OCI-M1 (cell line): ENCODE measurements at places on chromosomes 3 and 15.

GRCh38 chr3:190305406-190305805, 16.8 kb downstream of the CLDN1 start:
- DNase-seq, result no peak

DNA sequence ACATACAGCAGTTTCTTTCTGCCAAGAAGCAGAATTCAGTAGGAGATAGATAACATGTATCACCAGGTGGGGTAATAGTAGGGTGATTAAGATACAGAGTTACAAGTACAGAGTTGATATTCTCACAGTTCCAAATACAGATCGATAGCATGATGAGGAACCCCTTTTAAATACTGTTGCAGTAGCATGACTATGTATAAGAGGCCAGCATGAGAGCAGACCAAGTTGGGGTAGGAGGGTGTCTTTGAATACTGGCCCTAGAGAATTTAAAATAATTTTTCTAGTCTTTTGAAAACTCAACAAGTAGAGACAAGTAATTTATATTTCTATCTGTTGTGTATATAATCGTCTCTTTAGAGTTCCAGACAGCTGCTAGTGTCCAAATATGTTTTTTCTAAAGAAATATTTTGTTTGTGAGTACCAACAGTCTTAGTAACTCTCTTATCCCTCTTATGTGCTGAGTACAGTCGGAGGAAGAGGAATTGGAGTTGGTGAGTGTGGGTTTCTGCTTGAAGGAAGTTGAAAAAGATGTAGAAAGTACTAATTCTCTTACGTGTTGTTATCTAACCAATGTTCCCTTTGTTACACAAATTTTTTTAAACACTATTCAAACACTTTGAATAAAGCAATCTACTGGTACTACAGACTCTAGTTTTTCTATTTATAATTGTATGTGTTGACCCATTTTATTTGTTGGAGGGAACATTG, 30.2 kb downstream of the LYSMD4 start:
- peak; percentile 83 for DNase-seq

- DNase-seq, result no peak
Observed at GRCh38 chr3:39050029-39050428, 1.7 kb downstream of the SCN11A start.

DNA sequence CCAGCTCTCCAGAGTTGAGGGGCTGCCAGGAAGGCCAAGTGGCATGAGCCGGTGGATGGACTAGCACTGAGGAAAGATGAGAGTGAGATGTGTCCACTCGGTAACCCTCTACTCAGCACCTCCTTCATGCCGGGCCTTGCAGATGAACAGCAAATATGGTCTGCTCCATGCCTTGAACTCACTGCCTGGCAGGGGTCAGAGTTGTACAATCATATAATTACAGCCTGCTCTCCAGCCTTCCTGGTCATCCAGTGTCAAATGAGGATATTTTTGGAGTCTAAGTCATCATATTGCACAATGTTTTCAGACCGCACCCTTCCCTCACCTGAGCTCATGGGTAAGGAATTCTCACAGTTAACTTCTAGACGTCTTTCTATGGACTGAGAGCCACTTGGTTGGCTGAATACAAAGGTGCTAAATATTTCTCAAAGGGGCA, 4.9 kb downstream of the MGLL start:
- DNase-seq, result no peak

DNA sequence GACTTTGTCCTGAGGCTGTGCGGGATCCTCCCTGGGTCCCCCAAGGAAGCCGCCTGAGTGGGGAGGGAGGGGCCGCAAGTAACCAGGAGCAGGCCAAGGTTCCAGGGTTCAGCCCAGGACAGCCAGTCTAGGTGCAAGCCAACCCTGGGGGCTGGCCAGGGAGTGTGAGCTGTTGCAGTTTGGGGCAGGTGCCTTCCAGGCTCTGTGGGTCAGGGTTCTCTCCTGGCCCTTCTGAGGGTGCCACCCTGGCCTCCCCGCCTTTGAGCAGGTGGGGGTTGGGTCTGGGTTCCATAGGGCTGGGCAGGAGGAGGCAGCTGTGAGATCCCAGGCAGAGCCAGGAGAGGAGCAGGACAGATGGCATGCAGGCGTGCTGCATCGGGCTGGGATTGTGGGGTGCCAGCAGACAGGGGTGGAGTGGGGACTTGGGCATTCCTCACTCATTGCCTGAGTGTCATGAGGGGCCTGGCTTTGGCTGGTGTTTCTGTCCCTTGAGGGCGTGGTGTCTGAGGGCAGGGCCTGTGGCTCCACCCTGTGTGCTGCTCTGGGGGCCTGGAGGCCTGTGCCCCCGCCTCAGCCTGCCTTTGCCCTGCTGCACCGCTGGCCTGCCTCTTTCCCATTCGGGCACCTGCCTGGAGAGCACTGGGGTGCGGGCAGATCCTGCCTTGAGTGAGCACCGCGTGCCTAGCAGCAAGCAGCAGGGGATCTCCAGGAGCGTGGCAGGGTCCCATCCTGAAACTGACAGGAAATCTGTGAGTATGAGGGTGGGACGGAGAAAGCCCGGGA, 18.4 kb downstream of the KLF13 start:
- no peak for DNase-seq

DNA sequence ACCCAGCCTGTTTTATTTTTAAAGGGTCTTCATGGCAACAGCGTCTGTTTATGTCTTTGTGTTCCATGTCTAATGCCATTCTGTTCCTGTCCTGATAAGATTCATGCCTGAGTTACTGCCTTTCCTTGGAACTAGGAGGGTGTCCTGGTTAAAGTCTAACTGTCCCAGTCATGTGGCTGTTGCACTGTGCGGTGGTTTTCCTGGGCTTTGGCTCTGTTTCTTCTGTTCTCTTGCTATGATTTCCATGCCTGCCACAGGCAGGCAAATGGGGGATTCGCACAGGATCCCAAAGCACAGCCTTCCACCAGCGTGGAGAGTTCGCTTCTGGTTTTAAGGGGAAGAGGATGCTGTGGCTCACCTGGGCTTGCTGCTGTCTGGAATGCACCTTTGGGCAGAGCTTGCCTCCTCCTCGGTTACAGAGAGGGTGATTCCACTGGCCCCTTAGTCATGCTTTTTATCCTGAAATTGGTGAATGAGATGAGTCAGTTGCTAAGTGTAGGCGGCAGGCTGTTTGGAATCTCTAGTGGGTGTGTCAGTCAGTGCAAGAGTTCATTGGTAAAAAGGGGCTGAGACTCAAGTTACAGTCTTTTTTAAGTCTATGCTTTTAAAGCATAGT, 86.8 kb downstream of the CCK start:
- peak; percentile 48 for DNase-seq

GRCh38 chr15:77036537-77037387, 34.1 kb downstream of the TSPAN3 start:
- no peak for DNase-seq

- DNase-seq, result no peak
Observed at GRCh38 chr3:60720736-60721135, 530.5 kb downstream of the FHIT start.

GRCh38 chr3:37955918-37956707, 34.5 kb upstream of the VILL start:
- DNase-seq, result no peak

DNA sequence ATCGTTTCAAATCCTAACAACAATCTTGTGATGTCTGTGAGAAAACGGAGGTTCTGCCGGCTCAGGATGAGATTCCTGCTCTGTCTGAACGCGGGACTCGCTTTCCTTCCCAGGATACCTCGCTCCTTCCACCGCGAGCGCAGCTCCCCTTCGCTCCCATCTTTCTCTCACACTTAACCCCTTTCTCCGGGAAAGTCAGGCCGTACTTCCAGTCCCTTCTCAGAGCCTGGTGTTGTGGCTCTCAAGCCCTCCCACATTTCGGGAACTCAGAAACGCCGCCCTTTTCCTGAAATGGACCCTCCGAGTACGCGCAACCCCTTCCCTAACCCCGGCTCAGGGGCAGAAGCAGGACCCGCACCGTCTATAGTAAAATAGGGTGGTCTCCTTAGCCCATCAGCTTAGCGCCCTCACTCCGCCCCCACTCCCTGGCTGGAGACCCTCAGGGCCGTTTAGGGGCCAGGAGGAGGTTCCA, 378 bp upstream of the FEM1B start:
- DNase-seq, result peak; percentile 72

- DNase-seq, result no peak
Observed at GRCh38 chr3:26291840-26292239, 330.7 kb upstream of the LRRC3B start.

DNA sequence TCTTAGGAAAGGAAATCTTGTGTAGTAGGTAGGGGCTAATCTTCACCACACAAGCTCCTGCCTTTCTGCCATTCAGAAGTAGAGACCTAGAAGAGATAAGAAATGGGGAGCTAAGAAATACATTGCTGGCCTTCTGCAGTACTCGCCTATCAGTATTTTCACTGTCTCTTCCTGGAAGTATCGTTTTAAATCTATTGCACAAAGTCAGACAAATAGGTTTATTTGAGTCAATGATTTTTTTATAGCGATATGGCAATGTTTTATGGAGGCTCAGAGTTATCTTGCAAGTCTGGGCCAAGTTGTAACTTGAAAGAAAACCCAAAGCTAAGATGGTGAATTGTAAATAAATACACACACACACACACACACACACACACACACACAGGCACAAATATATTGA, 103.8 kb downstream of the PTPRG start:
- DNase-seq, result peak; percentile 22

GRCh38 chr3:67804578-67804977, 150.2 kb upstream of the SUCLG2 start:
- no peak for DNase-seq

DNA sequence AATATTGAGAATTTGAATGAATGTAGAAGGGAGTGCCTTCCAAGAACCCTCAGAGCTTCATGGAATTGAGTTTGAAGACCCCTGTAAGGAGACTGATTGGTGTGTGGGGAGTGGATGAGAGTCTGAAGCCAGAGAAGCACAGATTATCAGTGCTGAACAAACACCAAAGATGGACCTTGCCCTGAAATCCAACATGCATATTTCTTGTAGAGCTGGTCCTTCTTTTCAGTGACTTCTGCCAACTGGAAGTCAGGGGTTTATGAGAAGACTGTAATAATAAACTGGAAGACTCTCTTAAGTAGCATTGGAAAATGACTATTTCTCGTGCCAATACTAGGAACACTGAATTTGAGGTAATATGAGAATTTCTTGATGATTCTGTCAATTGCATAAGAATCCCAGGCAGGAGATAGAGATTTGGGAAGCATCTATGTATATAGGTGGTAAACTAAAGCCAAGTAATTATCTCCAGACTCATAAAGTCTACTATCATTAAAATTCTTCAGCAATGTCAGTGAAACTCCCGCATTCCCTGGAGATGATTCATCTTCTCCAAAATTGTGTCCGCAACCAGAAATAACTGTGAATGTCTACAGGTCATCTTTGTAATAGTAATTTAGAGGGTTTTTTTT, 213.8 kb downstream of the IL5RA start:
- DNase-seq, result no peak

DNA sequence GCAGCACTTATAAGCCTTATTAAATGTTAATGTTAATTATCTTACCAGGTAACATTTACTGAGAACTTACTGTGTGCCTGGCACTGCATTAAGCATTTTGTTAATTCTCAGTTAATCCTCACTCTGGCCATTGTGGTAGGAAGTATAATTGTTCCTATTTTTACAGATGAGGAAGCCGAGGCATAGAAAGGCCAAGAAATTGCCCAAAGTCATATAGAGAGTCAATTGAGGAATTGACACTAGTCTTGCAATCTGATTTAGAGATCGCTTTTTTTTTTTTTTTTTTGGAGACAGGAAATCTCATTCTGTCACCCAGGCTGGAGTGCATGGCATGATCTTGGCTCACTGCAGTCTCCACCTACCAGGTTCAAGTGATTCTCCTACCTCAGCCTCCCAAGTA, 132.6 kb upstream of the PROK2 start:
- no peak for DNase-seq

- DNase-seq, result no peak
Observed at GRCh38 chr3:140572334-140572733, 105.5 kb upstream of the TRIM42 start.

- no peak for DNase-seq
Observed at GRCh38 chr15:99315636-99316035, 64.4 kb downstream of the LRRC28 start.

GRCh38 chr15:61584410-61584809, 355.3 kb upstream of the RORA start:
- DNase-seq, result peak; percentile 19

GRCh38 chr15:32664796-32665195, 23.3 kb downstream of the SCG5 start:
- DNase-seq, result no peak

DNA sequence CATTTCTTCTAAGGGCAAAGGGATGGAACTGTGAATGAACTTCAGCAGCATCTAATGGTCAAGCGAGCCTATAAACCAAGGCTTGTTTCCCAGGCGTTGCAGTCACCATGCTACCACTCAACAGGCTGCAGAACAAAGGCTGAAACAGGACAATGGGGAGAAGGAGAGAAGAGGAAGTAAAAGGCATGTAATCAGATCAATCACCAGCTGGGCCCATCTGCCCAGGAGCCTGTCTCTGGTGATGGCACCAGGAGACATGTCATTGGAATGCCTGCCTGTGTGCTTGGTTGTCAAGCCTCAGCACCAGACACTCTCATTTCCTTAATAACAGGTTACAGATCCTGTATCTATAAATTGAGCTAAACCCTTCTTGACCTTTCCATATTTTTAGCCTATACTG, 81.7 kb upstream of the UMPS start:
- peak; percentile 40 for DNase-seq

- no peak for DNase-seq
Observed at GRCh38 chr3:161821591-161821990, 325.0 kb downstream of the OTOL1 start.

- DNase-seq, result peak; percentile 65
Observed at GRCh38 chr3:100603469-100603868, 5.9 kb upstream of the ADGRG7 start.

DNA sequence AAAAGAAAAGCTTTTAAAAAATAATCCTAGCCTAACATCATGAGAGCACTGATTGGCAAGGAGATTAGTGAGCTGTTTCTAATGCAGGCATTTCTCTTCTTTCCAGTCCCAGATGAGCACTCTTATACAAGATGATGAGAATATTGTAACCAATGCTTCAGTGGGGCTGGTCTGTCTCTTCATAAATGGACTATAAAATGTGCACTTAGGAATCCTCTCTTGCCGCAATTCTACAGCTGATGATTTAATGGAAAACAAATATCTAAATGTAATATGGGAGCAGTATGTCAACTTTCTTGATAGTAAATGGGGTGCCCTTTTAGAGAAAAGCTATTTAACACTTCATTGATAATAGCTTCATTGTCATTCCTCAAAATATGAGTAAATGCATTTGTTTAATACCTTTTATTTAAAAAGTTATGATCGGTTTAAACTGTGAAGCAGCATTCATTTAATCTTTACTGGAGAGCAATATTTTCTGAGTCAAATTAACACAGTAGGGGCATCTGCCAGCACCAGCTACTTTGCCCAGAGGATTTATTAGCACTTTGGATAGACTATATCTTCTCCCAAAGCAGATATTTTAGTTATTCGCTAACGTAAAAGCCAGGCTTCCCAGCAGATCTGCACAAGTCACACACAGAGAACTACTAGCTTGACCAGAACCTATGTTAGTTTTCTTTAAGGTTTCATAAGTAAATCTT, 985.9 kb downstream of the DIPK2A start:
- no peak for DNase-seq
